Panc1 (cell line): ENCODE measurements at places on chromosomes 2 and 18.

- H3K36me3 ChIP-seq = no peaks in the 10 kb centered on the region
- peak overlapping the region; percentile 92 for H3K27ac ChIP-seq
- no peak for DNase-seq
- peak overlapping the region; percentile 34 for H3K4me3 ChIP-seq
- peaks cover 54% of the 10 kb centered on the region for H3K4me1 ChIP-seq
Measured at GRCh38 chr2:231613331-231613662, 20.6 kb downstream of the TEX44 start.

- H3K4me1 ChIP-seq = no peaks in the 10 kb centered on the region
- H3K27ac ChIP-seq = no peak overlapping the region
- no peak for DNase-seq
- no peaks in the 10 kb centered on the region for H3K36me3 ChIP-seq
- H3K27me3 ChIP-seq = no peaks in the 10 kb centered on the region
Measured at GRCh38 chr2:235911633-235912233, 256.5 kb downstream of the GBX2 start.

DNA sequence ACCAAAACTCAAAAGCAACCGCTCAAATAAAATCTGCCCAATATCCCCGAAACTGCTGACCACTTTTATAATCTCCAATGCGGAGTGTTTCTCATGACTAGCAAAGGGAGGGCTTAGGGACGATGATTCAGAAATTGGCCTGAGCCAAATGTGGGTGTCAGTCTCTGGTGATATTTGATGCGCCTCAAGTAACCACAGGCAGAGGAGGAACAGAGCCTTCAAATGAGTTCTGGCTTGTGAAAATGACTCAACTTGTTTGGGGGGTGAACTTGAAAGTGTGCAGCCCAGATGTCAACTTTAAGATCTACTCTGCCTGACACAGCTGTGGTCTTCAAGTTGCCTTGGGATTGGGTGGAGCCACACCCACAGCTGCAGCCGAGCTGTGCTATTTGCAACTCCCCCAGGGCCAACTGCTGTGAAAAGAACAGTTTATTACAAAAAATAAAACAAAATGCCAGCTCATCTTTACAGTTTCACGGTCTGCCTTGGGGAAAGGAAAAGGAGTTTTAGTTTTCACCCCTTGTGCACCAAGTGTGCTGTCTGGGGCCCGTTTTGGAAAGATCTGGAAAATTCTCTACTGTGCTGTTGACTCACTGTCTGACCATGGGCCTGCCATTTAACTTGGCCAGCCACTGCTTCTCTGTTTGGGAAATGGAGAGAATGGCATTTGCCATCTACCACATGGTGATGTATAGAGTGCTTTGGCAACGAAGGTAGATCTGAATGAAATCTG lies 222.1 kb downstream of the MTX2 start:
- no peaks in the 10 kb centered on the region for H3K27me3 ChIP-seq
- no peak overlapping the region for H3K4me3 ChIP-seq
- H3K27ac ChIP-seq = no peak overlapping the region
- no peak for DNase-seq

DNA sequence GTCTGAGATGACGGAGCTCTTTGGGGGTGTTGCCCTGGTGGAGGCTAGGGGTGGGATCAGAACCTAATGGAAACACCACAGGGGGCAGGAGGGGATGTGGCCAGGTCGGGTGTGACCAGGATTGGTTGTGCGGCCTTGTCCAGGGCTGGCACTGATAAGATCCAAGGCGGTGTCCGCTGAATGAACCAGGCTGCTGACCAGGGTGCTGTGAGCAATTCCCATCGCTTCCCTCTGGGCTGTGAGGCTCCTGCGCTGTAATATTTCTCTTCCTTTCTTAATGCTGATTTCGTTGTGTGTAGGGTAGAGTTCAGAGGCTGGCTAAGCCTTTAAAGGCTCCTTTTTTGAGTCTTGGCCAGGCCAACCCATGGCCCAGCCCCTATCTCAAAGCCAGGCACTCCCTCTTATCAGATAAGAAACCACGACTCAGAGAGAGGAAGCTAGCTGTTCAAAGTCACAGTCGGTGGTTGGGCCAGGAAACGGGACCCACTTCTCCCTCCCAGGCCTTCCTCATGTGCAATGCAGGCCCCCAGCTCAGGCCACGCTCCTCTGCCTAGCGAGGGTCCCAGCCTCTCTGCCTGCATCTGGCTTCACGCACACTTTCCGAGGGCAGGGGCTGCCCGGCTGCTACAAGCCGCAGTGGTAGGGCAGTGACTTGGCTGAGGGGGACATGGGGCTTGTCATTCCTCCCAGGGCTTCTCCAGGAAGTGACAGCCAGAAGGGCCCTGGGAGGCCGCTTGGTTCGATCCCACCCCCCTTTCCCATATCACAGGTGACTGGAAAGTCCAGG lies 26.0 kb upstream of the FOSL2 start:
- no peak overlapping the region for H3K4me3 ChIP-seq
- no peaks in the 10 kb centered on the region; the same call in 1 of the 2 replicates for H3K4me1 ChIP-seq
- no peaks in the 10 kb centered on the region for H3K27me3 ChIP-seq
- H3K27ac ChIP-seq = no peak overlapping the region
- no peaks in the 10 kb centered on the region for H3K36me3 ChIP-seq
- no peak for DNase-seq

DNA sequence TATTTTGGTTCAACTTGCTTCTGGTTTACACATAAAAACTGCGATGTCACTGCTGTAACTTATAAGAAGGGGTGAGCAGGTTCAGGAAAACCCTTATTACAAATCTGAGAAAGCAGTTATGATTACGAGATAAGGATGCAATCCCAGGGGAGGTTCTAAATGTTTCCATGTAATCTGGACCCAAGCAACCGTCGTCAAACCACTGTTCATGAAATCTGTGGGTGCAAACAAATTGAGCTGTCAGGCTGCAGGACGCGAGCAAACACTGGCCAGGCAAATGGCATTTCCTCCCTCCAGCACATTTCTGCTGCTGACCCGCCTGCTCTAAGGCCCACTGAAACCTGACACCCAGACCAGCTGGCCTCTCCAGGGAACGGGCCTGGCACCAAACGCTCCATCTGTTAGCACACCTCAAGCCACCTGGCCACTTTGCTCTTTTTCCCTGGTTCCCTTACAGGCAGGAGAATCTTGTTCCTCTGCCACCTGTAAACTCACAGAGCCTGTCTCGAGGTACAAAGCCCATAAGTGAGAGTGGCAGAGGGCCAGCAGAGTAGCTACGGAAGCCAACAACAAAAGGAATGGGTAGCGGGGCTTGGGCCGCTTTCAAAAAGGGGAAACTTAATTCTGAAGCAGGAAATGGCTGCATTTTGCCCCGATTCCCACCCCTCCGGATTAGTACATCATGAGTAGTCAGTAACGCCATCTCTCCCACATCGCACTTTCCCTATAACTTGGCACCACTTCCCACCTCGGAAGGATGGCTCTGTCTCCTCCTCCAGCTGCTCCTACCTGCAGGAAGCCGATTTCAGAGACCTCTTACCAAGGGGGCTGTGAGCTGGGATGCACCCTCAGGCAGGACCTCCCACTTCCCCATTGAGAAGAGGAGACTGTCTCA lies 26.5 kb downstream of the CRACDL start:
- no peaks in the 10 kb centered on the region for H3K27me3 ChIP-seq
- H3K4me3 ChIP-seq = no peak overlapping the region
- H3K27ac ChIP-seq = peak overlapping the region; percentile 55
- H3K4me1 ChIP-seq = peaks cover 28% of the 10 kb centered on the region

- H3K4me3 ChIP-seq = no peak overlapping the region
- peaks cover 19% of the 10 kb centered on the region for H3K36me3 ChIP-seq
- no peaks in the 10 kb centered on the region for H3K27me3 ChIP-seq
- H3K27ac ChIP-seq = peak overlapping the region; percentile 97
- H3K4me1 ChIP-seq = peaks cover 56% of the 10 kb centered on the region
Measured at GRCh38 chr2:238441262-238442114, 14.8 kb downstream of the ASB1 start.

GRCh38 chr2:75959724-75960471 lies 249.2 kb upstream of the GCFC2 start:
- H3K36me3 ChIP-seq = no peaks in the 10 kb centered on the region
- H3K27ac ChIP-seq = no peak overlapping the region
- H3K27me3 ChIP-seq = no peaks in the 10 kb centered on the region
- H3K4me3 ChIP-seq = no peak overlapping the region
- no peak for DNase-seq
- H3K4me1 ChIP-seq = no peaks in the 10 kb centered on the region

DNA sequence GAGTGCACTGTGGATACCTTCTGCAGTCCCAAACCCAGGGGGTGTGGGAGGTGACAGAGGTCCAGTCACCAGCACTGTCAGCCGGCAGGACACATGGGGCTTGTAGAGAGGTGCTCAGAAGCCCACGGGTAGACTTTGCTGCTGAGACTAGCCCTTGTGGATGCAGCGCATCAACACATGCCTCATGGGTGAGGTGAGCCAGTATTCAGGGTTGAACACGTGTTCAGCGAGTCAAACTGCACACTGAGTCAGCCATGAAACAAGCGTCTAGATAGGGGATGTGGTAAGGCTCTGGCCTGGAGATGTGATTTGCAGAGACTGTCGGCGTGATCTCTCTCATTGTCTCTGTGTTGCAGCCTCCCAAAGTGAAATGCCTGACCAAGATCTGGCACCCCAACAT lies 35.8 kb upstream of the SCLY start:
- H3K27ac ChIP-seq = no peak overlapping the region
- DNase-seq = no peak
- H3K36me3 ChIP-seq = no peaks in the 10 kb centered on the region; the same call in 1 of the 2 replicates
- H3K27me3 ChIP-seq = no peaks in the 10 kb centered on the region
- no peaks in the 10 kb centered on the region for H3K4me1 ChIP-seq

GRCh38 chr2:144730711-144731110 lies 210.8 kb upstream of the ZEB2 start:
- no peaks in the 10 kb centered on the region for H3K36me3 ChIP-seq
- no peaks in the 10 kb centered on the region for H3K27me3 ChIP-seq
- H3K4me3 ChIP-seq = no peak overlapping the region
- H3K27ac ChIP-seq = no peak overlapping the region

DNA sequence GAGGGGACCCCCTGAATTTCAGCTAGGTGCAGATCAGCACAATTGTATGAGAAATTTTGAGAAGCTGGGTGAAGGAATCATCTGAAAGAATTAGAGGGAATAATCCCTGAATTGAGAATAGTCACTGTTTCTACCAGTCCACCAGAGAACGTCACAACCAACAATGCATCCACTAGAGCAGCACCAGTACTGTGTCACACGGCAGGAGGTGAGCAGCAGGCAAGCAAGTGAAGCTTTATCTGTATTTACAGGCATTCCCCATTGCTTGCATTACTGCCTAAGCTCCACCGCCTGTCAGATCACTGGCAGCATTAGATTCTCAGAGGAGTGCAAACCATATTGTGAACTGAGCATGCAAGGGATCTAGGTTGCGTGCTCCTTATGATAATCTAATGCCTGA lies 40.7 kb downstream of the GDF7 start:
- H3K4me3 ChIP-seq = no peak overlapping the region
- H3K4me1 ChIP-seq = no peaks in the 10 kb centered on the region
- no peaks in the 10 kb centered on the region for H3K36me3 ChIP-seq
- DNase-seq = no peak
- no peaks in the 10 kb centered on the region for H3K27me3 ChIP-seq

DNA sequence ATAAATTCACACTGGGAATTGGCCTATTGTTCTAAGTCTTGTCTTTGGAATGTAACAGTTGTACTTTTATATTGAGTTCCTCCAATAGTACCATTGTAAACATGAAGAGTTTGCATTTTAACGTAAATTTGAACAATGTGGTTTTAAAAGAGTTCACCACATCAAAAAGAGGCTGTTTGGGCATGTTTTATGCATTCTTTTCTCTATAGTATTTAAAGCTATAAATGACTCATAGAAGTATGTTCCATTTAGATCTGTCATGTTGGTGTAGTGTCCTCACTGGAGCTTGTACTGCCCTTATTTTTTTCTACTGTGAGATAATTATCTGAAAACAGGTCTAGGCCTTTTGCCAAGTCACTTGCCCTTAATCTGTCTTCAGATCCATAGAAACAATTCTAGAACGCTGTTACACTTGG lies 141.9 kb downstream of the RHBDD1 start:
- no peaks in the 10 kb centered on the region for H3K36me3 ChIP-seq
- H3K27me3 ChIP-seq = no peaks in the 10 kb centered on the region
- DNase-seq = no peak
- no peak overlapping the region for H3K27ac ChIP-seq
- no peaks in the 10 kb centered on the region for H3K4me1 ChIP-seq

- no peaks in the 10 kb centered on the region for H3K27me3 ChIP-seq
- peaks cover 31% of the 10 kb centered on the region for H3K4me1 ChIP-seq
- H3K27ac ChIP-seq = peak overlapping the region; percentile 45
- H3K36me3 ChIP-seq = peaks cover 22% of the 10 kb centered on the region
Measured at GRCh38 chr2:61179701-61180639, 18.0 kb downstream of the C2orf74 start.

- no peaks in the 10 kb centered on the region for H3K36me3 ChIP-seq
- no peak for DNase-seq
- no peaks in the 10 kb centered on the region for H3K4me1 ChIP-seq
- no peak overlapping the region for H3K4me3 ChIP-seq
- H3K27ac ChIP-seq = no peak overlapping the region
Measured at GRCh38 chr2:225472161-225472560, 72.7 kb downstream of the NYAP2 start.

GRCh38 chr2:119240311-119241204 lies 16.9 kb downstream of the STEAP3 start:
- no peaks in the 10 kb centered on the region for H3K27me3 ChIP-seq
- H3K36me3 ChIP-seq = no peaks in the 10 kb centered on the region; the same call in 1 of the 2 replicates
- peaks cover 51% of the 10 kb centered on the region for H3K4me1 ChIP-seq
- 0 out of 2 replicates have a peak overlapping the region, but pooled peaks have one; percentile 26 for H3K27ac ChIP-seq
- H3K4me3 ChIP-seq = no peak overlapping the region
- DNase-seq = no peak

- H3K27me3 ChIP-seq = no peaks in the 10 kb centered on the region
- H3K4me3 ChIP-seq = no peak overlapping the region
- no peak overlapping the region for H3K27ac ChIP-seq
Measured at GRCh38 chr18:10006311-10006893, 92.6 kb downstream of the VAPA start.

- no peak overlapping the region for H3K27ac ChIP-seq
- H3K4me3 ChIP-seq = no peak overlapping the region
- no peaks in the 10 kb centered on the region for H3K4me1 ChIP-seq
- H3K36me3 ChIP-seq = no peaks in the 10 kb centered on the region
- H3K27me3 ChIP-seq = peaks cover 14% of the 10 kb centered on the region
Measured at GRCh38 chr2:136151021-136151971, 33.3 kb upstream of the CXCR4 start.

GRCh38 chr2:24827321-24828237 lies 34.4 kb downstream of the CENPO start:
- H3K36me3 ChIP-seq = no peaks in the 10 kb centered on the region
- H3K27me3 ChIP-seq = no peaks in the 10 kb centered on the region
- peak; percentile 71 for DNase-seq
- peaks cover 11% of the 10 kb centered on the region for H3K4me1 ChIP-seq

DNA sequence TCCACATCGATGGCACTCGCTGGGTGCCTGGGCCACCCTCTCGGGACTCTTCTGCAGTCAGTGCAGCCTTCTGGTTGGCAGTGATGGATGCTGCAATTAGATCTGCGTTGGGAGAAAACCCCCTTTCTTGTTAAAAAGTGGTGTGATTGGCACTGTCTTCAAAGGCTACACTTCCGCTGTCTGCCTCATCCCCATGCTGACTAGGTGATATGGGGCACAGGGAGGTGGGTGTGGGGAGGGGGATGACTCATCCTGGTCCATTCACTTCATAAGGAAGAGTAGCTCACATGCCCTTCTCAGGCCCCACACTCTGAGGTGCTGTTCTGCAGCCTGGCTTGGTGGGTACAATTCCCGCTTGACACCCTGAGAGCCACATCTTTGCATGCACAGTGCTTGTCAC lies 77.4 kb downstream of the THNSL2 start:
- H3K4me1 ChIP-seq = no peaks in the 10 kb centered on the region
- H3K27ac ChIP-seq = no peak overlapping the region
- no peak overlapping the region for H3K4me3 ChIP-seq
- no peak for DNase-seq
- H3K27me3 ChIP-seq = peaks cover 8% of the 10 kb centered on the region; the same call in 1 of the 2 replicates

- no peaks in the 10 kb centered on the region for H3K27me3 ChIP-seq
- no peak overlapping the region for H3K4me3 ChIP-seq
- H3K27ac ChIP-seq = peak overlapping the region; percentile 82
Measured at GRCh38 chr2:10283106-10284062, 19.3 kb upstream of the HPCAL1 start.
